ENCODE measurements at places on chromosomes 16 and 17.

- DNase-seq = no peak
These were observed 5.1 kb downstream of the RGS11 start for GRCh38 chr16:270381-271255.

DNA sequence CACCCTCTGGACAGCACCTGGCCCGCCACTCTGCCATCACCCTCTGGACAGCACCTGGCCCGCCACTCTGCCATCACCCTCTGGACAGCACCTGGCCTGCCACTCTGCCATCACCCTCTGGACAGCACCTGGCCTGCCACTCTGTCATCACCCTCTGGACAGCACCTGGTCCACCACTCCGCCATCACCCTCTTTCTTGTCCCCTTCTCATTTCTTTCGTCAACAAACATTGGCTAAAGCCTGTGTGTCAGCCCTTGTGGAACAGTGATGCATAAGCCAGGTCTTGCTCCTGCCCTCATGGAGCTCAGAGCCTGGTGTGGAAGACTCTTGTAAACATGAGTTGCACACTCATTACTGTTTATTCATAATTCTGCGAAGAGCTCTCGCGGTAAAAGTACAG, 31.2 kb downstream of the CDK5R1 start:
- DNase-seq = no peak

DNA sequence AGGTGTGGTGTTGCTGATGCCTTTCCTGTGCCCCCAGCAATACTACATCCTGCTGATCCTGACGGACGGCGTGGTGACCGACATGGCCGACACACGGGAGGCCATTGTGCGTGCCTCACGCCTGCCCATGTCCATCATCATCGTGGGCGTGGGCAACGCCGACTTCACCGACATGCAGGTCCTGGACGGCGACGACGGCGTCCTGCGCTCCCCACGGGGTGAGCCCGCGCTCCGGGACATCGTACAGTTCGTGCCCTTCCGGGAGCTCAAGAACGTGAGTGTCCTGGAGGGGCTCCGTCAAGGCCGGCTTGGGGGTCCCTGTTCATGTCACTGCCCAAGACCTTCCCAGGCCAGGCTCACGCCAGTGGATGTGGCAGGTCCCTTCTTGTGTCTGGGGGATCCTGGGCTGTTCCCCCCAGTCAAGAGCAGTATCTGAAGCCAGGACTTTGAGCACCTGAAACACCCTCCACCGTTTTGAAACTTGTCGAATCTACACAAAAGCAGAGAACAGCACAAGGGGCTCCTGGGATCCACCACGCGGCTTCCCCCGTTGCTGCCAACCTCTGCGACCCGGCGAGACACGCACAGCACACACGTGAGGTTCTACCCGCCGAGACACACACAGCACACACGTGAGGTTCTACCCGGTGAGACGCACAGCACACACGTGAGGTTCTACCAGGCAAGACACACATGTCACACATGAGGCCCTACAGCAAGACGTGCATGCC, 17.9 kb upstream of the DPEP1 start:
- no peak for DNase-seq

GRCh38 chr17:40818733-40819527, 3.5 kb downstream of the KRT10 start:
- peak; percentile 79 for DNase-seq

GRCh38 chr17:57720386-57721035, 24.6 kb downstream of the CCDC182 start:
- no peak for DNase-seq

- no peak for DNase-seq
These were observed 44.3 kb downstream of the XYLT1 start for GRCh38 chr16:17426451-17426850.

DNA sequence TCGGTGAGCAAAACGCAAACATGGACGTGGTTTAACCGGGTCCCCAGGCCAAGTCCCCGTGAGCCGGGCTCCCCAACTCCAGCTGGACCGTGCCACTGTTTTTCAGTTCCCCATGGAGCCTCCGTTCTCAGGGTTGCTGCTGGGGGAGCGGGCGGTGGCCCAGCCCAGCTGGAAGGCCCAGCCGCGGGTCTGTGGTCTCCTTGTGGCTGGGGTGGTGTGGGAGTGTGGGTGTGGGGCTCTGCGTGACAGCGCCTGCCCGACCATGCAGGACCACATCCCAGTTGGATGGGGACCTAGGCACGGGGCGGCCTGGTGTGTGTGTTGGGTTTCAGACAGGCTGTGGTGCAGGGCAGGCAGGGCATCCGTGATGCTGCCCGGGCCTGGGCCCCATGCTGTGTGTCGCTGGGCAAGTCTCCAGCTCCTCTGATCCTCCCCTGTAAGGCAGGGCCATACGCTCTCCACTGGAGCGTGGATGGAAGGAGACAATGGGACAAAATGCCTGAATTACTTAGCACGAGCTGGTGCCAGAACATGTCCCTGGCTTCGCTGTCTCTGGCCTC, 40.3 kb downstream of the COX4I1 start:
- no peak for DNase-seq

DNA sequence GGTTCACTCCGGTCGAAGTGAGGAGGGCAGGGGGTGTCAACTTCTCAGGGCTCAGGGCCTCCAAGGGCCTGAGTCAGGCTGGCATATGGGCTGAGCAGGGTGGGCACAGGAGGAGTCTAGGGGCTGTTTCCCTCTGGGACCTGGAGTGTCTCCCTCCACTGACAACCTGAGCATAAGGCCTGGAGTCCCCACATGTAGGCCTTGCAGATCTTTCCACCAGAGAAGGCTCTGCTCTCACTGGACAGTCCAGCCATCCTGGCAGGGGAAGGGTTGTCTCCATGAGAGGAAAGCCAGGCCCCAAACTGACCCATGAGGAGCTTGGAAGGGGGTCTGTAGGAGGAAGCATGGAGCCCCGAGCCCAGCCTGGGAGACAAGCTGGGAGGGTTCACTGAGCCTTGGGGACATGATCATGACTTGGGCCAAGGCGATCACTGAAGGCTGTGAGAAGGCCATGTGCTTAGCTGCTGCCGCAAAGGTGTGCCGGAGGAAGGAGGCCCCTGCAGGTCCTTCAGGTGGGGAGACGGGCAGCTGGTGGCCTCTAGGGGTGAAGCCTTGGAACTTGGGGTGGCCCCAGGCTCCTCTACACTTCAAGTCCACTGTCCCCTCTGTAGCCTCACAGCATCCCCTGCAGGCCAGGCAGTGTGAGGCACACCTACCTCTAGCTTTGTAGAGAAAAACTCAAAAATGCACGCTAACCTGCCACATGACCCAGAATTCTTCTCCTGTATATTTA, 9.9 kb downstream of the CMTM2 start:
- DNase-seq = peak; percentile 58

- DNase-seq = no peak
These were observed 182.0 kb upstream of the IRX5 start for GRCh38 chr16:54748611-54749190.

DNA sequence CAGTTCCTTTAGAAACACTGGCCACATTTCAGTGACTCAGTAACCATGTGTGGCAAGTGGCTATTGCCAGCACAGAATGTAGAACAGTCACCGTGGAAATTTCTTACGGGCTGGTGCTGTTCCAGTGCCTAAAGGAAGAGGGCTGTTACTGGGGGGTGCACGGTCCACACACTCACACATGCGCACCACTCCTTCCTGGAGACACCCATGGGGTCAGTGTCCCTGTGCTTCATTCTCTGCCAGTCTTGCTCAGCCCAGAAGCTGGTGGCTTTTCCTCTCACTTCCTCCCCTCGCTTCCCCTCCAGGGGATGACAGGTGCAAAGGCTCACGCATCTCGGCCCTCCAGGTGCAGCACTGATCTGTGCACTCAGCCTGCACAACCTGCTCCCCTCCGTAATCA, 115.6 kb downstream of the CCDC182 start:
- no peak for DNase-seq

- DNase-seq = peak; percentile 9
These were observed 20.4 kb downstream of the GAS7 start for GRCh38 chr17:10177913-10178505.

- no peak for DNase-seq
These were observed 9.2 kb upstream of the NF1 start for GRCh38 chr17:31085563-31085962.

DNA sequence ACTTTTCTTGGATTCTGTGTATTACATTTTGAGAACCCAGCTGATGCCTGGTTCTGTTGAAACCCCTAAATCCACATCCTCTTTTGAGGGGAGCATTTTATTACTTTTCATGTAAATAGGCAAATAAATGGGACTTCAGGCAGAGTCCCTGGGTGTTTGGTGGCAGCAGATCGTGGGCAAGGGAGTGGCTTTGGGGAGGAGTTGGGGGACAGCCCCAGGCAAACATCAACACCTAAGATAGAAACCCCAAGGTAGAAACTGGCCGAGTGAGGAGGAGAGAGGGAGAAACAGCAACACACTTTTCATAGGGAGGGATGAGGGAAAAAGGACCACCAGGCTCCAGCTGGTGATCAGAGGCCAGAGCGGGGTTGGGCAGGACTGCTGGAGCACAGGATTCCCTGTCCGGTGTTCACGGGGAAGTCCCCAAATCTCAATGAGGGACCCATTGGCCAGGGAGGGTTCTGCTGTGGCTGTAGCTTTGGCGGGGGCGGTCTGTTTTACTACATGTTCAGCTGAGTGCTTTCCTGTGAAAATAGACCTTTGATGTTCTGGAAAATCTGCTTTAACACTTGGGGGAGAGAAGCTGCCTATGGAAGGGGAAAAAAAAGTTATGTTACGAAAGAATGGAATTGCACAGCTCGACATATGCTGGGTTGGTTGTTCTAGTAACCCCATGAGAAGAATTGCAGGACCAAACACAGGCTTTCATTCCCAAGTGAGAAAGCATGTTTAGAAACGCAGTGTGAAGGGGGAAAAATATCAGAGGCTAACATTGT, 46.6 kb downstream of the MSI2 start:
- no peak for DNase-seq

GRCh38 chr16:83925957-83926725, 26.9 kb upstream of the OSGIN1 start:
- DNase-seq = no peak

DNA sequence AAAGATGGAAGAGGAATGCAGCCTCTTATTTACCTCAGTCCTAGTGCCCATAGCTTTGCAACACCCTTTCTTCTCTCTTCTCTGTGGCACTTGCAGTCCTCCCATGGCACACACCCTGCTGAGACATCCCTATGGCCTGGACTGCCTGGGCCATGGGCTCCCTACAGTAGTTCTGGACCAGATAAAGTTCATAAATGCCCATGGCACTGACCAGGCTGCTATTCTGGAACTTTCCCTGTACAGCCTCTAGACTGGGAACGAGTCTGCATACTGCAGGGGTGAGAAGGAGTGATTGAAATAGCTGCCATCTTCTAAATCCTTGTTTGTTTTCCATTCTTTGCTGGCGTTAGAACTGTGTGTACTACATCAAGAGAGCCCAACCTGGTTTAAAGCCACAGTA, 24.5 kb upstream of the ADAM11 start:
- no peak for DNase-seq

DNA sequence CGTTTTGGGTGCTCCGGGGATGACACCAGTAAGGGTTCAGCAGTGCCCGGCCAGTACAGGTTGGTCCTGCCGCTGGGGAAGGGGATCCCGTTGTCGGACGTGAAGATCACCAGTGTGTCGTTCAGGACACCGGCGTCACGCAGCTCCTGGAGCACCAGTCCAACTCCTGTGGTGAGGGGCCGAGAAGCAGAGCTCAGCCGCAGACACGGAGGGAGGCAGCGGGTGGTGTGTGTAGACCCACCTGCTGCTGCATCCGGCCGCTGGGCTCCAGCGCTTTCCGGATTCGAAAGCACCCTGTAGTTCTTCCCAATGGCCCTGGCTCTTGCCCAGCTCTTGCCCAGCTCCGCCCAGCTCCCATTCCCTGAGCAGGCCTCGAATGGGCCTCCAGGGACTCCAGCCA, 8.0 kb downstream of the SGSH start:
- DNase-seq = no peak

- no peak for DNase-seq
These were observed 26.0 kb downstream of the KLHDC4 start for GRCh38 chr16:87739801-87740200.

- DNase-seq = no peak
These were observed 43.1 kb upstream of the NKD1 start for GRCh38 chr16:50505115-50505514.
